Stimulated activated CD8-positive, alpha-beta memory T cell treated with anti-CD3 and anti-CD28 coated beads, Interleukin-2, amount 100 ng/mL, for 1 hour (primary cell): ENCODE measurements at places on chromosomes 5 and 9.

DNA sequence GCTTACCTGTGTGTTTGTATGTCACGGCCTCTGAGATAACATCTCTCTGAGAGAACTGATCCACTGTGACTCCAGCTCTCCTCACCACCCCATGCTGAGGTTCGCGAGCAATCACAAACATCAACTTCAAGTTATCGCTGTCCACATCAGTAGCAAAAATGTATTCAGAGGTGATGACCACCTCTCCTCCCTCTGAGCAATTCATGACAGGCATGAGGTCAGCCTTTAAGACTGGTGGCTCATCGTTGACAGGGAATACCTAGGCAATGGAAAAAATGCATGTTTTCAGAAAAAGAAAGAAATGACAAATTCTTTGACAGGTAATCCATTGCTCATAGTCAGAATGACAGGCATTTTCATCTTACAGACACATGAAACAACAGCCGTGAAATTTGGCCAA, 90.3 kb upstream of the CER1 start:
- DNase-seq, result no peak

DNA sequence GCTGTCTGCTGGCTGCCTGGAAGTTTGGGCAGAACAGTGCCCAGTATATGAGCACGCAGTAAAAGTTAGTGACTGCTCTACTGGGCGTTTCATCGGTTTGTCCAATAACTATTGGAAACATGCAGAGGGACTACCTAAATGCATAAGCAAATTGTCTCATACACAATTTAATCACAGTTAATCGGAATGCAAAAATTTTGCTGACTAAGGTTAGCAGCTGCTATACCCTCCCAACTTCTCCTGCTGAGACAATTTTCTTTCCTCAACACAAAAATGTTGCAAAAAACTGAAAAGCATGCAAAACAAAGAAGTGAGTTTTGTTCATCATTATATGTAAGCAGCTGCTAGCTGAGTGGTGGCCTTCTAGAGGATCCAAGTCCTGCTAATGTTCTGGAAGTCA, 327.5 kb downstream of the SEMA5A start:
- DNase-seq, result no peak

GRCh38 chr5:133478199-133478985, 133.9 kb downstream of the FSTL4 start:
- no peak for DNase-seq

DNA sequence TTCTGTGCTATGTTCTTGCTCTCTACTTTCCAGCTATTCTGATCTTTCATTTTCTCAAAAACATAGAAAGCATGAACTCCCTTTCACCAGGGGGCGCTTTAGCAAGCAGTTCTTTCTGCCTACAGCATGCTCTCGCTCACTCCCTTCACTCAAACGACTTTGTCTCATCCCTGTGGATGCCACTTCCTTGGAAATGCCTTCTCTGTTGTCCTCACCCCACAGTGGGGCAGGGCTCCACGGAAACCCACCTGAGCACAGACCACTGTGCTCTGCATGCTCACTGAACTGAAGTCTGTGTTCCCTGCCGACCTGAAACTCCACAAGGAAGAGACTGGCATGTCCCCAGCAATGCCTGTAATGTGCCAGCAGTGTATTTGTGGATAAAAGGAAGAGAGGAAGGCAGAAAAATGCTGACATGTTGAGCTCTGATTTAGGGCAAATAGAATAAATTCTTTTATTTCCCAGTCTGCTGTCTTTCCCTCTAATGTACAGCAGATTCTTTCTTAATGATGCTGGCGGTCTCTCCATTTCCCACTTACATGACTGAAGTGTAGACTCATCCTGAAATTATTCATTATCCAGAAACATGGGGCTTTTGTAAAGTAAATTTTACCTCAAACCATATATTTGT, 4.9 kb upstream of the ROR2 start:
- DNase-seq, result no peak

DNA sequence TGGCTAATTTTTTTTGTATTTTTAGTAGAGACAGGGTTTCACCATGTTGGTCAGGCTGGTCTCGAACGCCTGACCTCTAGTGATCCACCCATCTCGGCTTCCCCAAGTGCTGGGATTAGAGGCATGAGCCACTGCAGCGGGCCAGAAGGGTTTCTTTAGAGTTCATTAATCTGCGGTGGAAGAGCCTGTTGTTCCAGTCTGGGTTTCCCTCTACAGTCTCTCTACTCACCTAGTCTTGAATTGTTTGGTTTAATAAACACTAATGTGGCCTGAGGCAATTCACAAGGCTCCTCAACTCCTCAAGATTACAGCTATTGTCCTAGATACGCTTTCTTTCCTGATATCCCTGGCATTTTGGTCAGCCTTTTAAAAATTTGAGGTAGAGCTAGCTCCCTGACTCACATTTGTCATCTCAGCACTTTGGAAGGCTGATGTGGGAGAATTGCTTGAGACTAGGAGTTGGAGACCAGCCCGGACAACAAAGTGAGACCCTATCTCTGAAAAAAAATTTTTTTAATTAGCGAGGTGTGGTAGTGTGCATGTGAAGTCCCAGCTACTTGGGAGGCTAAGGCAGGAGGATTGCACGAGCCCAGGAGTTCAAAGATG, 4.6 kb upstream of the SAR1B start:
- no peak for DNase-seq

DNA sequence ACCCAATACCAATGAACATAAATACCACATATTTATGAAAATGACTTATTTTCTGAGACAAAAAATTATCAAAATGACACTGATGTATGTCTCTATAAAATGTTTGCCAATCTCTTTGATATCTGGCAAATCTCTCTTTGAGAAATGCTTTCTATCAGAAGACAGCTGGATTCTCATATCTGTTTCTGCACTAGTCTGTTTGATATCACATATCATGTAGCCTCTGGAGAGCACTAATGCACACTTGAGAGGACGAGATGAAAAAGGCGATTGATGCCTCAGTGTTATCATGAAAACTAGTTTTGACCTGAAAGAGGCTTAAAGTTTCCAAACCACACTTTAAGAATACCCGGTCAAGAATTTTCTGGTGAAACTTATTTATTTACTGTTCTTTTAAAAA, 29.1 kb upstream of the ANKRD55 start:
- no peak for DNase-seq

- no peak for DNase-seq
Measured at GRCh38 chr5:16437977-16438376, 27.6 kb downstream of the ZNF622 start.

DNA sequence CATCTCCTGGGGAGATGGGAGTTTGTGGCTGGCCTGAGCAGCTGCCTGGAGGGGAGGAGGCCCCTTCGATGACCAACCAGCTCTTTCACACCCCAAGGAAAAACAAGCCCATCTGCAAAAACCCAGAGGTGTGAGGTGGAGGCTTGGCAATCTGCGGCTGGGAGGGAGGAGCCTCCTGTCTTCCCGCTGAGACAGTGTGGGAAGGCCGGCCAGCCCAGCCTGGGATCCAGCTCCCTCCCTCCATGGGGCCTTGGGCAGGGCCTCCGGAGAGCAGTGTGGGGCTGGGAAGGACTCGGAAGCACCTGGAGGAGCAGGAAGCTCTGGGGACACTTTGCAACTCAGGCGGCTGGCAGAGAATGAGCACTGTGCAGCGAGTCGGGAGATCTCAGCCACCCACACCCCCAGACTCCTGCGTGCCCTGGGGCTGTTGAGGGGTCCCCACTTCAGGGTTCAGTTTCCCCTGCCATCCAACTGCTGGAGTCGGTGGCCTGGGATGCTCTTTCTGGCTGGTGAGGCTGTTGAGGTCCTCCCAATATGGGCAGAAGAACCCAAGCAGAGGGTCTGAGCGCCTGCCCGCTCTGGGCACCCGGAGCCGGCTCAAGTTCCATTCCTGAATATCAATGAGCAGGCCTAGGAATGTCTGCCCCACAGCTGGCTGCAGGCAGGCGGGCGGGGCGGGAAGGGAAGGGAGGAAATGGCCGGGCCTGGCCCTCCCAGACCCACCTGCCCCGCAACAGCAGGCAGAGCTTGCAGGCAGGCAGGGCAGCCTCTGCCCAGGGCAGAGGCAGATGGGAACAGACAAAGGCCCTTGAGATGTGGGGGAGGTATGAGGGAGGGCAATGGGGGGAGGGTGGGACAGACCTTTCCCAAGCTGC, 101.1 kb downstream of the FGF18 start:
- DNase-seq, result no peak
